ENCODE measurements at places on chromosomes 1 and 21.

DNA sequence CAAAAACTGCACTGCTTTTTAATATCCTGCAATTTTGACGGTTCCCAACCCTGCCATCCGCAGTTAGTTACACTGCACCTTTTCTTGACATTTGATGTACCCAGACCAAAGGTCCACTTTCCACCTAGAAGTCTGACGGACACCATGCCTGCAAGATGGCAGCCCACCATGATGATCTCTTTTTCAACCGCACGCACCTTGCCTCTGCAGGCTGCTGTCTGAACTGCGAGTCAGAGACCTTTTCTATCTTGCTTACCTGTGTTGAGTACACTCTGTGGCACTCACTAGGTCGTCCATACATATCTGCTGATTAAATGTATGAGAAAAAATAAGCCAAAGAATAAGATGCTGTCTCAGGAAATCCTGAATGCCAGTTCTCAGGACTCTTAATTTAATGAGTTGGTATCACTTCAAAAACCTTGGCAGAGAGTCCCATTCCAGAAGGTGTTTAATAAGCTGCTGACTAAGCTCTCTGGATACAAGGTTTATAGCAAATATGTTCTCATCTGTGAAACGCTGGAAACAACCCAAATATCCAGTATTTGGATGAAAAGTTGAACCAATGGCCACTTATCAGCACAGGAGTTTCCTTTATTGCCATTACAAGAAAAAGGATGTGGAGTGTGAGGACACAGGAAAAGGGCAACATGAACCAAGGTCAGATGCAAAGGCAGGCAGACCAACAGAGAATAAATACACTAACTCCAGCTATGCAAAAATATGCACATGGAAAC lies 37.9 kb downstream of the GNG12 start:
- DNase-seq = no peak

GRCh38 chr1:176243746-176244145 lies 36.7 kb upstream of the COP1 start:
- no peak for DNase-seq

- DNase-seq = no peak
Observed at GRCh38 chr1:5959667-5960230, 32.5 kb downstream of the NPHP4 start.

- no peak for DNase-seq
Observed at GRCh38 chr1:50279622-50280330, 143.5 kb downstream of the DMRTA2 start.

DNA sequence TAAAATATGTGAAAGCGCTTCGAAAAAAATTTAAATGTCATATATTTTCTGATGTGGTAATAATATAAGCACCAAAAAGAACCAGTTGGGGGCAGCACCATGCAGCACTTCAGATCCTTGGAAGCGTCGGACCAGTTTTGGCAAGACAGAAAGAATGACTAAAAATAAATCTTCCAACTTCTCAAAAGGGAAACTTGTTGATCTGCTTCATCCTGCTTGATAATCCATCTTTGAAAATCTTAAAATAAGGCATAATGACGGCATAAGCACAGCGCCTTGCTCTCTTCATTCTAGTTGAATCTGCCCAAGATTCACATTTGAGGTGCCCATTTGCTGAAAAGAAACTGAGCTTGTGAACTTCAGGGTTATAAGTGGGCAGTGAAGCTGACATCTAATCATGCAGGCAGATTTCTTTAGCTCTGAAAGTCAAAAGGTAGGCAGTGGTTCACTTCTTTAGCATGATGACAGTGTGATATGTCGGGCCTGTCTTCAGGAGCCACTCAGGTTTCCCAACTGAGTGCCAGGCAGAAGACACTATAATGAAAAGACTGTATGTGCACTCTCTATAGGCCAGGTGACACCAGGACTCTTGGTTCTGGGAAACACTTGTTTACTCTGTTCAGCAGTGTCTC lies 19.8 kb upstream of the MUTYH start:
- peak; percentile 57 for DNase-seq

DNA sequence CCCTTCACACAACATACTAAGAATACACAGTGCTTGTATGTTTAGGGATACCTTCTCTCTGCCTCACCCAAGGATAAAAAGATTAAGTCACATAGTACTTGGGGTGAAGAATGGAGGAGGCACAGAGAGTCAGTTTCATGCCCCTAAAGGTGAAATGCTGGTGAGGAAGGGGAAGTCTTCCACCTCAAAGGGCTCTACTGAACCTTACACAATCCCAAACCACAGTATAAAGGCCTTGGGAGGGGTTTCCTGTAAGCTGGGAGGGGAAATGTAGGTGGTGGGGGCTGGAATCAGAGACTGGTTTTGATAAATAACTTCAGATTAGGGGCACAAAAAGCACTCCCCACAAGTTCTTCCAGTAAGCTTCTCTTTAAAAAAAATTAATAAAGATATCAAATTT lies 3.5 kb downstream of the MINDY1 start:
- no peak for DNase-seq

DNA sequence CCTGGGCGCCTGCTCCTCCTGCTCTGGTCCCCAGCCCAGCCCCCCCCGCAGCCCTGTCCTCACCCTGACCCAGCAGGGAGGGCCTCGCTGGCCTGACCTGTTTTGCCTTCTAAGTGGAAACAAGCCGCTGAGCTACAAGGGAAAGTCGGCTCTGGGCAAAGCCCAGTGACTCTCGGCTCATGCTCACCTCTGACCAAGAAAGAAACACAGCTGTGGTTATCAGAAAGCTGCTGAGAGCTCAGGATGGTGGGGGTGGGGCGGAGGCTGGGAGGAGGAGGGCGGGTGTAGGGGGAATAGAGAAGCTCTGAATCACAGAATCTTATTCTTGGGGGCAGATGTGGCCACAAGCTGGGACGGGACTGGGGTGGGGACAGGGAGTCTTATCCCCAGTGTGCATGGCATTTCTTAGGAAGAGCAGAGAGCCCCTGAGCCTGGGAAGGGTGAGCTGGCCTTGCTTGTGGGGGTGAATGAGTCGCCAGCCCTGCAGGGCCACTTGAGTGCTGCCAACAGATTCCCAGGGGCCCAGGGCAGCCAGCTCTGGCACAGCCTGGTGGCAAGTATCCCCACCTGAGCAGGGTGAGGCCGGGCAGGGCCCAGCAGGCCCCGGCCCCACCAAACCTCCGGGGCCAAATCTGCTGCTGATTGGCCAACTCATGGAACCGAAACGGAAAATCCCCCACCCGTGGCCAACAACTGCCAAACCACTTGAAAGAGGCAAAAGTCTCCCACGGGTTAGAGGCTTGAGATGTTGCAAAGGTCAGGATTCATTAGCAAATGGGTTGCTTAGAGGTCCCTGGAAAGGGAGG lies 120.6 kb downstream of the SPSB1 start:
- DNase-seq = peak; percentile 60

DNA sequence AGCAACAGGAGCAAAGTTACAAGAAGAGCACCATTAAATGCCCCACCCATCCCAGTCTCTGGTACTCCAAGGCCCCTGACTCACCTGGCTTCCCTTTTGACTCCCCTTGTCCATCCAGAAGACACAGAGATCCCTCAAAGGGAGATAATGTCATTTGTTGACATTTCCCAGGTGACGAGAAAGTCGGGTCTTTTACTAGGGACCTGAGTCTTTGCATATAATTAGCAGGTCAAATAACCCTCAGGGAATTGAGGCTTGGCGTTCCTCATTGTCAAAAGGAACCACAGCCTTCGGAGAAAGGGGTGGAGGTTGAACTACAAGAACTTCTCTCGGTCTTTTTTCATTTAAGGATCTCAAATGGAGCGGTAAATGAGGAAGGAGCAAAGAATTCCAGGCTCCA lies 133.2 kb downstream of the PROX1 start:
- DNase-seq = no peak

DNA sequence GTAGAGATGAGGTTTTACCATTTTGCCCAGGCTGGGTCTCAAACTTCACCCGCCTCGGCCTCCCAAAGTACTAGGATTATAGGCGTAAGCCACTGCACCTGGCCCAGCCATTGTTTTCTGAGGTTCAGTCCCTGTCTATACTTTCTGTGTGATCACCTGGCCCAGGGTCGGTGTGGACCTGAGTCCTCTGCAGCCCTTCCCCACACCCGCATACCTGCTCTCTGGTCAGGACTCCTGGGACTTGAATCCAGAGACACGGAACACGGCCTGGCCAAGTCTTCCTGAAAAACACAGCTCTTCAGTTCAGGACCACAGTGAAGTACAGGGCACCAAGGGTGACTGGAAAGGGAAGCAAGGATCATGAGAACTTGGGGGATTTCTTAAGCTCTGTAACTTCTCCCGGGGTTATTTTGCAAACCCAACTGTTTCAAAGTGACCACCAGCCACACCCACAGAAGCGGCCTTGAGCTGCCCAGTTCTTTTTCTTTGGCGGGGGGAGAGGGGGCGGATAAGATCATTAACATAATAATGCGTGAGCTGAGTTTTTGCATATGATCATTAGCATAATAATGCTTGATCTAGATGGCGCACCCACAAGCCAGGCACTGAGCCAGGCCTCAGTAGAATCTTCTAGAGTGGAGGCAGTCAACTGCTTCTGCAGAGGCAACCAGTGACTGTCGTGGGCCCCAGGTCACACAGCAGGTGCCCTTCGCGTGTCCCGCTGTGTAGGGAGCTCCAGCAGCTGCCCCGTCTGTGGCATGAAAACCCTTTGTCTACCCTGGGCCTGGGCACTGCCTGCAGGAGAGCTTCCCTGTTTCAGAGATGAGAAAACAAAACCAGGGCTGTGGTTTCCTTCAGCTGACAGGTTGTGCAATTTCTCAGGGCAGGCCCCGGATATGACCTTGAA lies 1.7 kb upstream of the NADK start:
- DNase-seq = no peak

DNA sequence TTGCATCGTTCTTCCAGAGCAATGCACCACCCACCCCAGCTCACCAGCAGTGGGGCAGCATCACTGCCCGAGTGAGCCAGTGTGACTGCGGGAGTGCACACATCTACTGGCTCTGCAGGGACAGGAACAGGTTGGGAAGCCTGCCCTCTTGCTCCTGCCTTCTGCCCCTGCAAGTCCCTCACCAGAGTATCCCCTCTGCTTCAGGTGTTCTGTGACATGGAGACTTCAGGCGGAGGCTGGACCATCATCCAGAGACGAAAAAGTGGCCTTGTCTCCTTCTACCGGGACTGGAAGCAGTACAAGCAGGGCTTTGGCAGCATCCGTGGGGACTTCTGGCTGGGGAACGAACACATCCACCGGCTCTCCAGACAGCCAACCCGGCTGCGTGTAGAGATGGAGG lies 4.2 kb downstream of the ANGPTL7 start:
- no peak for DNase-seq

DNA sequence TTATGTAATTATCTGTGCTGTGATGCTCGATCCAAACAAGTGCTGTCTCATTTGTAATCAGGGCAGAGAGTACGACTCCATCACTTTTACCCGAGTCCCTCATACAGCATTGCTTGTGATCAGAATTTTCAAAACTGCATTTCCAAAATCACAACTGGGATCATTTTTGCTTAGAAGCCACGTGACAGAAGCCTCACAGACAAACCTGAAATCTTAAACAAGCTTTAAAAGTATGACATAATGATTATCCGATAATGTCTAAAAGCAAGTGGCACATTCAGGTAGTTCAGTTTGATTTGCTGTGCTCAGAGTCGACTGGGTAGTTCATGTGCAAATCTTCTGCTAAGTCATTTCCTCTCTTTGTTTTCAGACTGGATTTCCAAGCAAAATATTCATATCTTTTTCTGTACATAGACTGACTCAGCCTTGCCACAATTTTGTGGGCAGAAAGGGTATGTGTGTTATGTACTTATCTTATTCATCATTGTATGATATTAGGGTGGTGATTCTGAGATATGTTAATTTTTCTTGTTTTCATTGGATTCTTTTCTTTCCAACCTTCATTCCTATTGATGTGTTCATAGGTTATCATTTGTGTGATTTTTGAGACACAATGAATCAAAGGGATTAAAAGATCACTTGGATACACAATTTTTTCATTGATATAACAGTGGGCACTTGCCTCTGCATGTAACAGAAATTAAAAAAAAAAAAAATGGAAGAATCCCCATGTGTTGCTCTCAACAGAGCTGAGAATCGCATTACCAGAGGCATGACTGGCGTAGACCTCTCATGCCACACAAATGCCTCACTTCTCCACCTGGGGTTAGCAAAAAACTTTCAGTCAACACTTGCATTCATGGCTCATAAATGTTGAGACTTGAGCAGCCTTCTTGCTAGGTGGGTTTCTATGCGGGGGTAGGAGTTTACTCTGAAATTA lies 355.7 kb downstream of the LTN1 start:
- peak; percentile 52 for DNase-seq

- no peak for DNase-seq
Observed at GRCh38 chr1:8006037-8006963, 19.8 kb downstream of the ERRFI1 start.

GRCh38 chr1:233704170-233704897 lies 90.4 kb downstream of the KCNK1 start:
- no peak for DNase-seq

GRCh38 chr1:34276606-34277005 lies 99.9 kb downstream of the C1orf94 start:
- no peak for DNase-seq

- DNase-seq = no peak
Observed at GRCh38 chr21:42682661-42683210, 29.3 kb downstream of the PDE9A start.

- DNase-seq = no peak
Observed at GRCh38 chr1:161244888-161245287, 6.9 kb upstream of the NR1I3 start.

Data from amniotic stem cell (primary cell).